ENCODE measurements at places on chromosomes 13 and 19.

DNA sequence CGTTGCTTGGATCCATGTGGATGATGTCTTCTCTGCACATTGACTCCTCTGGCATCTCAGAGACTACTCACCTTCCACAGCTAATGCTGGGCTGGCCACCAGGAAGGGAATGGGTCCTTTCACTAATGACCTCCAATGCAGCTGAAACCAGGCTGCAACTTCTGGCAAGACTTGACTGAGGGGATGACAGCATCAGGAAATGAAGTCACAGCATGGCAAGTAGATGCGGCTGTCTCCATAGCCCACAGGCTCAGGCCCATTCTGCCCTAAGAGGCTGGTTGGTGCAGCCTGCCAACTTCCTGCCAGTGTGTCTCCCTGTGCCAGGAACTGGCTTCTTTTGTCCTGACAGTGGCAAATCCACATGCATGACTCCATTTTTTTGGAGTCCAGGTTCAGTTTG, 467.3 kb downstream of the TSHZ3 start:
- DNase-seq, result no peak

- no peak for DNase-seq
These were observed 78.8 kb downstream of the SOX1 start for GRCh38 chr13:112145551-112146360.

DNA sequence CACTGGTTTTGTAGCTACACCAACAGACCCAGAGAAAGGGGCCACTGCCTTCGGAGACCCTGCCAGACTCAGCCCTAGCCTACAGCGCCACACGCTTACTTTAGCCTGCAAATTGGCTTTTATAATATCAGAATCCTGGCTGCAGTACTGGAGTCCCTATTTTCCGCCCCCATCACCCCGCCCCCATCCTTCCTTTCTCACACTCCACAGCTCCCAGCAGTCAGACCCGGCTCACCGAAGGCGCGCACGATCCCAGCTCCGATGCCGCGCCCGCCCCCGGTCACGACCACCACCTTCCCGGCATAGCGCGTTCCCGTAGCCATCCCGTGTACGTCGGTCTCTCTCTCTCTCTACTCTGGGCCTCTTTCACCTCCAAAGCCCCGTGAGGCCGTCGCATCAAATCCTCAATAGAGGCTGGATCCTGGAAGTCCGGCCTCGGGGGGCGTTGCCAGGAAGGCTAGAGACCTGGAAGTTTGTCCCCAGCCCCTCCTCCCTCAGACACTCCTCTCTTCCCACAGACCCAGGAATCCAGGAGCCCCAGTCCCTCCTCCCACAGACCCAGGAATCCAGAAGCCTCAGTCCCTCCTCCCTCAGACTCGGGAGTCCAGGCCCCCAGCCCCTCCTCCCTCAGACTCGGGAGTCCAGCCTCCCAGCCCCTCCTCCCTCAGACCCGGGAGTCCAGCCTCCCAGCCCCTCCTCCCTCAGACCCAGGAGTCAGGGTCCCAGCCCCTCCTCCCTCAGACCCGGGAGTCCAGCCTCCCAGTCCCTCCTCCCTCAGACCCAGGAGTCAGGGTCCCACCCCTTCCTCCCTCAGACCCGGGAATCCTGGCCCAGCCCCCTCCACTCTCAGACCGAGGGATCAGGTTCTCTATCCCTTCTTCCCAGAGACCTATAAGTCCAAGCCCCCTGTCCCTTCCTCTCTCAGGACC, at the start of gene HSD17B14:
TSS of gene HSD17B14 (minus strand) at position 403 of the 929 bp plus-strand sequence. CDS start at position 323, 80 bp downstream.
- DNase-seq, result no peak

DNA sequence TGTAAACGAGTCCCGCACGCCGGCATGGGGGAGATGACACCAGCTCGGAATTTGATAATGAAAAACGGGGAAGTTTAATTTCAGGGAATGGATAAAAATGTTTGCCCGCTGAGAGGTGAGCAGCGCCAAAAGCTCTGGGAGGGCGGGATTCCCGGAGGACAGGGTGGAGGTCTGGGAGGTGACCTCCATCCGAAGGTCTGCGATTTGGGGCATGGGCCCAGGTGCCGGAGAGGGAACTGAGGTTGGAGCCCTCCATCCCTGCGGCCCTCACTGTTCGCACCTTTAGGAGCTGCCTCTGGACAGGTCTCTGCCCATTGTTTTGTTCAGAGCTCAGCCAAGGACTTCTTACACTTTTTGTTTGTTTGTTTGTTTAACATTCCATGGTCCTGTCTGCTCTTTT, 129.8 kb downstream of the URI1 start:
- no peak for DNase-seq

DNA sequence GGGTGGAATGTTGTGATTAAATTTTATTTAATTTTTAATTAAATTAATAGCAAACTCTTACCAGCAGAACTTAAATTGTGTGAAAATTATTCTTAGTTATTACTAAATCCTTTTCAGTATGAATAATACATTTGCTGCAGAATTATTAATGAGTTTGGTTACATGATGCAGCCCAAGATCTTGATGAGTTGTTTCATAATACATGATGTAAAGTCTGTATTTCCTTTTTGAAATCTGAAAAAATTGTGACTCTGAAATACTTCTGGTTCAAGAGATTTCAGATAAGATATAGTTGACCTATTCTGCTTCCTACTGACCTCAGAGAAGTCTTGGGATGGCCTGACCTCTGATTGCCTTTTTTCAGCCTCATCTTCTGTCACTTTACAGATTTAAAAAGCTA, 11.1 kb downstream of the SAE1 start:
- no peak for DNase-seq

DNA sequence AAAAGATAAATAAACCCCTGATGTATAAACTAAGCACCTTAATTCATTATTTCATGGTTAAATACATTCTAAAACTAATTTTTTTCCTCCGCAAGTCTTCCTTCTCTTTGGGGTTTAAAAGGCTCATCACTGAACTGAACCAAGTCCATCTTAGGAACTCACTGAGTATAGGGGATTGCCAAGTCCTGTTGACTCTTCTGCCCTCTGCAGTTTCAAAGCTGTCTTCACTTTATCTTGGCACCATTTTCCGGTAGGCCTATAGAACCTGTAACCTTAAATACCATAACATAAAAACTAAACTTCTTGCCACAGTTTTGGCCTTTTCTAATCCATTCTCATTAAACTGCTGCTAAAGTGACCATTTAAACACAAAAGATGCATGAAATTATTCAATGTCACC, 66.5 kb upstream of the USPL1 start:
- peak; percentile 30 for DNase-seq

DNA sequence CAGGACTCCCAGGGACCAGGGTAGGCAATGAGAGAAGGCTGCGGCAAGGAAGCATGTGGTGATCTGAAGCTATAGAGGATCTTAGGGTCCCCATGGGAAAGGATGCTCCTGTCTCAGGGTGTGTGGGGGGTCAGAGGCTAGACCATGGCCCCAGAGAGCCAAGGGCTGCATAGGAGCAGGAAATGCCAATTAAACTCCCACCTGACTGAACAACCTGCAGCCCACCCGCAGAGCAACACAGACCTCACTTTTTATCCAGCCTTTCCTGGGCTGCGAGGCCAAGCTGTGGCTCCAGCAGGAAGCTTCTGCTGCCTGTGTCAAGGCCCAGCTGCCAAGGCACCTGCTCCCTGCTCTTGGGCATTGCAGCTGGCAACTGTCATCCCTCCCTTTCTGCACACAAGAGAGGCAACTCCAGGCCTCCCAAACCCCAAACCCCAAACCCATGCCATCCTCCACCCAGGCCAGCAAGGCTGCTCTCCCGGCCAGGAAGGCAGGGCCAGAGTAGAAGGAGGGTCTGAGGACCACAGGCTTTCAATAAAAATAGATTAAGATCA, 290.1 kb downstream of the FOXO1 start:
- no peak for DNase-seq

DNA sequence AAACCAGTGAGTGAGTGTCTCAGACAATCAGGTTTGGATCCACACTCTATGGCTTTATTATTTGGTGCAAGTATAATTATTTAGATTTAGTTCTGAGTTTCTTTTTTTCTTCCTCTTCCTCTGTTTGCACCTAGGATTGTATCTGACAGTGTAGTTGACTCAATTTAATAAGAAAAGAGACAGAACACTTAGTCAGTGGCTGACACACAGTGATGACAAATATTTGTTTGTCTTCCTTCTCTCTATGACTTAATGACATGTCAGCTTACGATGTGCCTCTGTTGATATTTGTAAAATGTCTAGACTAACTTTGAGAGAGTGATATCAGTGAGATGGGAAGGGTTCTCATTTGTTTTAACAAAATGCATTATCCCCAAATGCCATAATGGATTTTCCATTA, 129.5 kb upstream of the SLC10A2 start:
- no peak for DNase-seq

DNA sequence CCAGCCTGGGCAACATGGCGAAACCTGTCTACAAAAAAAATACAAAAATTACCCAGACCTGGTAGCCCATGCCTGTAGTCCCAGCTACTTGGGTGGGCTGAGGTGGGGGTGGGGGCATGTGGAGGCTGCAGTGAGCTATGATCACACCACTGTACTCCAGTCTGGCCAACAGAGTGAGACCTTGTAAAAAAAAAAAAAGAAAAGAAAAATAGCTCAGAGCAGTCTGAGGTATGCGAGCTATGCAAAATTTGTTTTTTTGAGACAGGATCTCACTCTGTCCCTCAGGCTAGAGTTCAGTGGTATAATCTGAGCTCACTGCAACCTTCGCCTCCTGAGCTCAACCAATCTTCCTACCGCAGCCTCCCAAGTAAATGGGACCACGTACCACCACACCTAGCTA, 7.1 kb upstream of the TOMM40 start:
- DNase-seq, result no peak

DNA sequence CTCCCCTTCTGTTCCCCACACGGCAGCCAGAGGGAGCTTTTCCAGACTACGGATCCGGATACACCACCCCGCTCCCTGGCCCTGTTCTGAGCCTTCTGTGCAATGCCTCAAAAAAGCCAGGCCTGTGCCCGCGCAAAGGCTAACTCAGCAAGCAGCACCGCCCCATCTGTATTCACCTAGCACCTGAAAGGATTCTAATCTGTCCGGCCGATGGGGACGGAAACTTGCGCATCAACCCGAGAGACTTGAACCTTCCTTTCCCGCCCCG, 589 bp downstream of the ZBTB45 start:
- peak; percentile 43 for DNase-seq

DNA sequence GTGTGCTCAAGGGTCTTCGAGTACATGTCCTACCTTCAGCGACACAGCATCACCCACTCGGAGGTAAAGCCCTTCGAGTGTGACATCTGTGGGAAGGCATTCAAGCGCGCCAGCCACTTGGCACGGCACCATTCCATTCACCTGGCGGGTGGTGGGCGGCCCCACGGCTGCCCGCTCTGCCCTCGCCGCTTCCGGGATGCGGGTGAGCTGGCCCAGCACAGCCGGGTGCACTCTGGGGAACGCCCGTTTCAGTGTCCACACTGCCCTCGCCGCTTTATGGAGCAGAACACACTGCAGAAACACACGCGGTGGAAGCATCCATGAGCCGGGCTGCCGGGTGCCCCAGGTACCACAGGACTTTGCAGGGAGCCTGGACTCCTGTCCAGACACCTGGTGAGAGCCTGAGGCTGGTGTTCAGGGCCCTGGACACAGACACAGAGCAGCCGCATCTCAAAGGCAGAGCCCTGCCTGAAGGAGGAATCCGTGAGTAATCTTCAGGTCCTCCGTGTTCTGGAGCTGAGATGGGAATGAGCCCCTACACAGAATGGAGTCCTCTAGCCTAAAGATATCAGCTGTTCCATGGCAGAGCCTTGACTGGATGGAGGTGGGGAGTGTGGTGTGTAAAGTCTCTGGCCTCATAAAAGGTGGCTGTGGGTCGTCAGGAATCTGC, 1.5 kb downstream of the ZNF581 start:
- no peak for DNase-seq

DNA sequence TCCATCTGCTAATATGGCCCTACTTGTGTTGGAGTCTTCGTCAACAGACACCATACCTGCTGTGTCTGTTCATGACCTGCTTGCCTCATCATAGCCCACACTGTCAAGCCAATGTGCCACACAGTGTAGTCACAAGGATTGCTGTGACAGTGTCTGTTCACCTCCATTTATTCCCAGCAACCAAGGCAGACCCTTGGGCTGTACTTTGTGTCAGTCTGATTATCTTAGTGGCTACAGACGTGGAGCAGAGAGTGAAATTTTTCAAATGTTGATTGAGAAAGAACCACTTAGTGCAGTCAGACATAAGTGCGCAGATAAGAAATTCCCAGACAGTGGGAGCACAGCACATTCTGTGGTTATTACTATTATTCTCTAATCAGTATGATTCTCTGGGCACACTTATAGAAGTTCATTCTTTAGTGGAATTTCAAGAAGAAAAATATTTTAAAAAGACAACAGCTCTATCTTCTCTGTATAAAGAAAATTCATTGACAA, 184.6 kb downstream of the GPC6 start:
- DNase-seq, result no peak

GRCh38 chr13:93233997-93234416, 7.4 kb downstream of the GPC6 start:
- no peak for DNase-seq

DNA sequence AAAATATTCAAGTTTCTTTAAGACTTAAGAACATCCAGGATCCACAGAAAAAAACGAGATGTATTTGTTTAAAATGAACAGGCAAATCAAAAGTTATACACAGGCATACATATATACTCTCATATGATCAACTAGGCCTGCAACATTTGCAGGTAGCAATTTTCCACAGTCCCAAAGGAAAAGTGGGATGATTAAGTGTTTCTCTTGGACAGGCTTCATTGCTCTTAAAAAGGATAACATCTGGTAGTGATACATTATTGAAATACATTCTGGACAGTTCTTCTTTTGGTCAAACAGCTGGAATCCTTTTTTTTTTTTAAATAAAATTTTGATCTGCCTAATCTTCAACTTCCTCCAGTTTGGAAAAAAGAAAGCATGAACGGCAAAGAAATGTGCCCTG, 114.8 kb upstream of the TDRD3 start:
- no peak for DNase-seq

- no peak for DNase-seq
These were observed 7.5 kb downstream of the IZUMO2 start for GRCh38 chr19:50155520-50156109.

- no peak for DNase-seq
These were observed 168.3 kb downstream of the COL4A1 start for GRCh38 chr13:110138700-110139036.

GRCh38 chr19:30558793-30559192, 186.6 kb downstream of the ZNF536 start:
- no peak for DNase-seq

- no peak for DNase-seq
These were observed 18.5 kb upstream of the COLGALT1 start for GRCh38 chr19:17536955-17537354.

- DNase-seq, result no peak
These were observed 1.2 kb downstream of the SLC27A1 start for GRCh38 chr19:17471410-17472125.

GRCh38 chr13:94176561-94176960, 302.9 kb downstream of the DCT start:
- no peak for DNase-seq

- no peak for DNase-seq
These were observed 34.9 kb upstream of the RCBTB2 start for GRCh38 chr13:48567515-48568369.

DNA sequence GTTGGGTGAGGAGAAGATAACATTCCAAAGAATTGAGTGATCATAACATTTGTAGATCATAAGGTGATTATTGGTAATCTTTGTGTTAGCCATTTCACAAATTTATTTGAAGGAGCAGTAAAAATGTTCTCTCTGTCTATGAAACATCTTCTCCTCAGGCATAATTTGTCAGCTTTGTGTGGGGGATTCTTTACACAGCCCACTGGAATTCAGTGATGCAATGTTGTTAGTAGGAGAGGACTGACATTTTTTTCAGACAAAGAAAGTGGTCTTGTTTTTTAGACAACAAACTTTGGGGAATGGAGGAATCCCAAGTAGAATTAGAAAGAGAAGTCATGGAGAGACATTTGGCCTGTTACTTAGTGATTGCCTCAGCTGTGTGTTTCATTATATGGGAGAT, 100.3 kb downstream of the ITGBL1 start:
- no peak for DNase-seq

GRCh38 chr13:112693831-112694497, 4.1 kb downstream of the ATP11A start:
- DNase-seq, result no peak
